Fibroblast of skin of left biceps (primary cell): ENCODE measurements at places on chromosomes 3 and 15.
A peak's percentile ranks its signal among the peaks of the same experiment; 100 is the strongest.

DNA sequence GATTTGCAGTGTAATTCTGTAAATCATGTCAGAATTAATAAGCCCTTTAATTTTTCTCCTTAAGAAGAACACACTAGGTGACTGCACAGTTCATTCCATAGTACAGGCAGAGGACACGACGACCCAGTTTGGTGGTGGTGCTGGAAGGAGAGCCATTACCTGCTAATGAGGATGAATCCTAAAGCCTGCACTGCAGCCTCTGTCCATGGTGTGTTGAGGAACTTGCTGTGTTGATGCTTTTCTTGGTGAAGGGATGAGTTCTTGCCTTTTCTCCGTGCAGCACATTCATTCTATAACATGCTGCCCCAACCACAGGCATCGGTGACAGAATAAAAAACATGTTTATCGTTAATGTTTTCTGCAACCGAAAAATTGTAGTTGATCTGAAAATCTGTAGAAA is 89.6 kb upstream of the VEPH1 start:
- DNase-seq, result no peak

GRCh38 chr15:63250312-63250965 is 27.0 kb upstream of the APH1B start:
- peak; percentile 99 for DNase-seq

- DNase-seq, result no peak
Measured at GRCh38 chr15:89021224-89021623, 67.0 kb upstream of the ABHD2 start.

GRCh38 chr15:34772312-34772711 is 17.5 kb upstream of the GJD2 start:
- no peak for DNase-seq

DNA sequence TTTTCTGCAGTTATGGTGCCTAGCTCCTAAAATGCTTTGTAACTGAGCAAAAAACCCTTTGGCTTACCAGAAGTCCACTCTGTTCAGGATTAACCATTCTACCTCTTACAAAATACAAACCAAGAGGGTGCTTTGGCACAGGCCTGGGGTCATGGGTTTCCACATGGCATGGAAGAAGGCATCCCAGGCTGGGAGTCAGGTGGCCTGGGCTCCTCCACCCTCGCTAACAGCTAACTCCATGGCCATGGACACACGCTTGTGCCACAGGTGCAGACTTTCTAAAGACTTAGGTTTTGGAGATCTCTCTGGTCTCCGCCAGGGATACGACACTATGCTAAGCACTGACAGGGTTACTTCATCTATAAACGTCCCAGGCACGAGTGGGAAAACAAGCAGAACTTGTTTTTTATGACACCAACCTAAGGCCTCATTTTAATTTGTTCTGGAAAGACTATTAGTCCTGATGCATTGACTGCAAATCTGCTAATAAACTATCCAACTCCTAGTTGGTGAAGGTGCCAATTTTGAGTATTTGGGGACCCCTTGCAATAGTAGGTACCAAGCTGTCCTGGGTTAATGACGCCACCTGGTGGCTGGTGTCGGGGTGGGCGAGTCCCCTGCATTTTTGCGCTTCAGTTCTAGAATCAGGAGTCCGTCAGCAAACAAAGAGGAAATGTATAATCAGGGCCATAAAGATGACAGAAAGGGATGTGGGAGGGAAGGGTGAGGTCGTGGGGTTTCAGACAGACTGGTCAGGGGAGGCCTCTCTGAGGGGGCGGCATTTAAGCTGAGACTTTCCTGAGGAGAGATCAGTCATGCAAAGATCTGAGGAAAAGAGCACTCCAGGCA is 10.3 kb upstream of the ALDH1A3 start:
- no peak for DNase-seq

DNA sequence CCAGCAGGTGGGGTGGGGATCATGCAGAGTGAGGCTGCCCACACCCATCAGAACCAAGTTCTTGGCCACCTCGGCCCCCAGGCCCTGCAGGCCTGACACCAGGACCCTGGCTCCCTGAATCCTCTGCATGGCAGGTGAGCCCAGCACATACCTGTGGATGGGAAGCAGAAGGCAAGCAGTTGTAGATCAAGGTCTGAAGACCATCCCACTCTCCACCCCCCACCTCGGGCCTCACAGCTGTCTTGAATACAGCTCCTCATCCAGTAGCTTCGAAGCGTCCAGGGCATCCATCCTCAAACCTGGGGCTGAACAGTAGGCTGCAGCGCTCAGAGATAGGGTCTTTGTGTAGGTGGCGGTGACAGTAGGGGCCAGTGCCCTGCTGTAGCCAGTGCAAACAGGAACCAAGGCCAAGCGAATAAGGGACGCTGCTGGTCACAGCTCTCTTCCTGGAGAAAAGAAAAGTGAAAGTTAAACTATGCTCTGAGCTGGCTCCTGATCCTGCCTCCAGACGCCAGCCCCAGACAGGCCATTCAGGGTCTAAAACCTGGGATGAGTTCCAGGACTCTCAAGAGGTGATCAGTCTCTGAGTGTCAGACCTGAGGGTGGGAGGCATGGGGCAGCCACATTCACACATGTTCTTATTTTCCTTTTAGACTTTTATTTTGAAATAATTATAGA is at the start of gene UBA7:
UBA7 (minus strand) TSS at position 457 of the 678 bp plus-strand sequence; CDS start at position 291, 166 bp downstream.
- DNase-seq, result peak; percentile 75

DNA sequence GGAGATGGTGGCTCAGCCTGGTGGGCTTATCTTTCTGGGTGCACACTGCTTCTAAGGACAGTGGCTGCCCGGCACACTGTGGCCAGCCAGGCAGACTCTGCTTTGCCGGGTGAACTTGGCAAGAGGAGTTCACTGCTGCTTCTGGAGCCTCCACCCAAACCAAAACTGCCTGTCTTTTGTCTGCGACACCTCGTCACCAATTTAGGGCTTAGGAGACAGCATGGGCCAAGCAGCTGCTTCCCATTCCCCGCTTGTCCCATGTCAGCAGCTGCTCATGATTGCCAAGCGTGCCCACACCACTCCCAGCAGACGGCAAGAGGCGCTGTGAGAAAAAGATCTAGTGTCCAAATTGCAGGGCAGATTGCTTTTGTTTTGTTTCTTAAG is 57.3 kb downstream of the LSM3 start:
- DNase-seq, result no peak

GRCh38 chr3:25365636-25366035 is 62.4 kb upstream of the RARB start:
- no peak for DNase-seq

DNA sequence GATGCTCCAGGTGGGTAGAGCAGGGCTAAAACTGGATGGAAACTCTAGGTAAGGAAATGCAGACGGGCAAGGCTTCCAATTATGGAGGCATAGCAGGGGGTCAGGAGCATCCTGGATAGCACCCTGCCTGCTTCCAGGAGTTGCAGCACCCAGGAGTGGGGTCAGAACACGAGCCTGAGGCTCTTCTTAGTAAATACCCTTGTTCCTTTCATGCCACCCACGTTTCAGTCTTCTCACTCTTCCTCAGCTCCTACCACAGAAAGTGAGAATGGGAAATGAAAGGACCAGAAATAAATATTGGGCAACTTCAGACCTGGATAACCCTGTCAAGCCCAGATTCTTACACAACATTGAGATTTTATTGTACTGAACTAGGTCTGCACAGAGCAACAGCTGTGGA is 16.4 kb downstream of the CCR1 start:
- DNase-seq, result no peak

DNA sequence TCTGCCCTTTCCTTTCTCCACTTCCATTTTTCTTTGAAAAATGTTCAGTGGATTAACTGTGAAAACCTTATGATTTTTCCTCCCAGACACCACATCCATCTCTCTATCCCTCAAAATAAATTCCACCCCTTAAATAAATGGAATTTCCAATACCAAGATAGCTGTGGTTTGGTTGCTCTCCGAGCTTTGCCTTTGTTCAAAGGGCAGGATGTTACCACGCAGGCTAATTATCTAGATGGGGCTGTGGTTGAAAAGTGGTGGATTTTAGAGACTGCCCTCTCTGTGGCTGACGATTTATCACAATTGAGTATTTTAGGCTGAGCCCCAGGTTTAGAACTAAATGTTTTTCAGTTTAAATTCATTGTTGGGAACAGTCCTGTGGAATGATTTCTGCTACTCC is 36.9 kb upstream of the CMSS1 start:
- no peak for DNase-seq
